NCI-H774 (cell line): ENCODE measurements at places on chromosomes 2 and 18.

GRCh38 chr2:37366773-37367172, 22.3 kb downstream of the QPCT start:
- no peak for DNase-seq

- DNase-seq = no peak
Measured at GRCh38 chr18:23856466-23857163, 157.9 kb upstream of the TTC39C start.

DNA sequence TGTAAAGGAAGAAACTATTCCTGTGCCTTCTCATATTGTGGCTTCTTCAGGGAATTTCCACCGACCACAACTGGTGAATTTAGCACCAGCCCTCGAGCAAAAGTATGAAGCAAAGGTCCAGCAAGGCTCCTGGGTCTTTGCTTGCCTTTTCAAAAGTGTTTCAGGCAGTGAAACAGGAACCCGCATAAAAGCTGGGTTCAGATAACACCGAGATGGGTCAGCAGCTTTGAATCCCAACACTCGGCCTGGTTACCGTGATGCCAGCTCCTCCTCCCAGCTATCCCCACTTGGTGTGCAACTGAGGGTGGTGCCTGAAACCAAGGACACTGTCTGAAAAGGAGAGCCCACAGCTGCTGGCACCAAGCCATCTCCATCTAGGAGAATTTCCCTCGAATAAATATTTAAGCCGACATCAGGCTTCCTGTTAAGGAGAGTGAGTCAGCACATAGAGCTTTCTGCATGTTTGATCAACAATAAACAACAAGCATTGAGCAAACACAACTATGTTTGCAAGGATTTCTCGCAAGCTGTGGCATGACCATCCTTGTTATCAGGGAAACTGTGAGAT, 69.5 kb downstream of the ANTXR1 start:
- DNase-seq = peak; percentile 4

GRCh38 chr2:28403370-28403956, 10.8 kb downstream of the FOSL2 start:
- no peak for DNase-seq

GRCh38 chr18:417495-417894, 83.0 kb downstream of the COLEC12 start:
- DNase-seq = no peak

GRCh38 chr18:76491776-76492668, 3.0 kb downstream of the ZNF516 start:
- DNase-seq = peak; percentile 13

DNA sequence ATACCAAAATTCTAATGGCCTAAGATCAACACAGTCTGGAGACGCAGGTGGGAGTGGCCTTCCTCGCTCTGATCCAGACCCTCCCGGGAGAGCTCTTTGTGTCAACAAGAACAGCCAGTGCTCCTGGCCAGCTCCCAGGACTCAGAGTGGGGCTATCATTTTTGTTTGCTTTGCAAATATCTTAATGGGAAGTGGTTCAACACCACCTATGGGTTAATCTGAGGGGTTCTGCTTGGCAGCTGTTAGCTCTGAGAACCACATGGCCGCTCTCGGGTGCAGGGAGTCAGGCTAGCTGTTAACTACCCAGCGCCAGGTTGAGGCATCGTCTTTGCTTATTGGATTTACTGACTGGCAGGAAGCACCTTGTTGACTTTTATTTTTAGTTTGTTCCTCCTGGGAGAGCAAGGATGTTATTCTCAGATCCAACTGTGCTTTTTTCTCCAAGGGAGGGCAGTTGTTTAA, 184.8 kb upstream of the SP5 start:
- peak; percentile 86 for DNase-seq

GRCh38 chr2:11768946-11769345, 22.5 kb downstream of the LPIN1 start:
- DNase-seq = no peak

DNA sequence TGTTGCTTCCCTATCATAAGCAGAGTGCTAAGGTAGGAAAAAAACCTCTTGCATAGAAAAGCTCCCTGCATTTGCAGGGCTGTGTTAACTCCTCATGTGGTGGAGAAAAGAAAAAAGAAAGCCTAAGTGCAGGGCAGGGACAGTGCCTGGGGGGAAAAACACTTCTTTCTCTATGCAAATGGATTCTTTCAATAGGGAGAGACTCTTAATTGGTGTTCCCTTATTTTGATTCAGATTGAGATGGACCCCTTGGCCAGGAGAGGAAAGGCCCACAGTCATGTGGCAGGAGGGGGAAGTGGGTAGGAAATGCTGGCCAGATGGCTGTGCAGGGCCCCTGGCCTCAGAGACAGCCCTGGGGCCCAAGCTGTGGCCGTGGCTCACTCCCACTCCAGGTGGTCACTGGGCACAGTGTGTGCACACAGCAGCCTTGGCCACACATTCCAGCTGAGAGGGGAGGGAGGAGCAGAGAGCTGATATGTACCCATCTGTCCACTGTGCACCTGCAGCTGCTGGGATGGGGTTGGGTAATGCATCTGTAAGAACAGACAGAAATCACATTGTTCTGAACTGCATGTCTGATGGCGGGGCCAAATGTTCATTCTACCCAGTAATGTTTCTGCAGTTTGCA, 410.4 kb downstream of the DSC3 start:
- no peak for DNase-seq

GRCh38 chr2:236157815-236158498, 10.2 kb downstream of the GBX2 start:
- DNase-seq = no peak

DNA sequence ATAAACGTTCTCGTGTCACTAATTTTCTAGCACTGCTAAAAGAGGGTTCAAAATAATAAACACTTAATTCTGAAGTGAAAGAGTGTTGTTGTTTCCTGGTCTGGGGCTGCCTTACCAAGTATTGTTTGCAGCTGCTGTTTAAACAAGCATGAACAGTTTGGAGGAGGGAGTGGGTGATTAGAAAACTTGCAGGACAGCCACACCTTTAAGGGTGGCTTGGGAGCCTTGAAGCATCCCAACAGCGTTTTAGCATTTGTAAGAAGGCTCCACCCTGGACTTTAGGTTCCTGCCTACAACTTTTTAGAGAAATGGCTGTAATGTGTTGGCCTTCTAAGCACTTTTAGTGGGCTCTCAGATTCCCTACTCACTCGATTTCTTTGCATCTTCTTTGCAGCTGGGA, 371.6 kb downstream of the TGIF1 start:
- DNase-seq = no peak

GRCh38 chr2:16429431-16430145, 236.0 kb downstream of the CYRIA start:
- DNase-seq = no peak

DNA sequence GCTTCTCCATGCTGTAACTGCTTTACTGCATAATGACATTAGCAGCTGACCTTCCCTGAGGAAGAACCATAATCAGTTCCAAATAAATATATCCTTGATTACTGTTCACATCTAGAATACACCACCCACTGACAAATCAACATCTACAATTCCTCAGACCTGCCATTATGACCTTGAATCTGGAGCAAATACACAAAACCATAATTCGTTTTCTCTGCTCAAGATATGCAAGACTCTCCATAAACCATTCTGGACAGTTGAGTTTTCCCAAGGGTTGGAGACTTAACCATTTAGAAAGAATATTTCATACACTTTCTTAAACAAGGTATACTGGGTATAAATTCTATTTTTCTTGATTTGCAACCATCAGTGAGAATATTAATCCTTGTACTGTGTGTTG, 11.8 kb downstream of the C2orf76 start:
- no peak for DNase-seq

- no peak for DNase-seq
Measured at GRCh38 chr2:174957050-174957449, 48.1 kb downstream of the CHN1 start.

- DNase-seq = no peak
Measured at GRCh38 chr2:215811409-215812345, 201.7 kb downstream of the MREG start.

DNA sequence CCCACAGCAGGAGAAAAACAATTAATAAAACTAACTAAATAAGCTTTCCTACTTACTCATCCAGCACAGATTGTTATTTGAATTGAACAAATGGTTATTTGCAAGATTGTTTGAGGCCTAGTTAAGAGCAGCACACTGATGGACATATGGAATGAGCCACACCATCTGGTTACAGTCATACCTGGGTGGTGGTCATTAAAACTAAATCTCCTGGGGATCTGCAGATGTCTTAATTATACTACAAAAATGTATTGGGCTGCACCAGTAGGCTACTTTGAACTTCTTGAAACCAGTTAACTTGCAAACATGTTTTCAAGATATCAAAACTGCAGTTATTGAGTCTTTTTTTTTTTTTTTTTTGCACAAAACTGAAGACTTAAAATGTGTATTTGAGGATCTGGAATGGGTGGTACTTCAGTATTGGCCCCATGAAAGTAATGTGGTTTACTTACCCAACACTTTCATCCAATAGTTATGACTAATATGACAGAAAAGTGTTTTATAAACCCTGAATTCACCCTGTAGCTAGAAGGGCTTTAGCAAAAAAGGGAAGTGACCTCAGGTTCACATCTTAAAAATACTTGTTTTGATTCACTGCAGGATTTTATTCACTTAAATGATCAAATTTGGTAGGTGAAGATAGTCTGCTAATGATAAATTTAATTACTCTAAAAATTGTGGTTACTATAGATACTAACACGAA, 10.8 kb downstream of the AGFG1 start:
- DNase-seq = no peak

- DNase-seq = peak; percentile 51
Measured at GRCh38 chr2:231714639-231715498, 6.5 kb downstream of the PTMA start.

DNA sequence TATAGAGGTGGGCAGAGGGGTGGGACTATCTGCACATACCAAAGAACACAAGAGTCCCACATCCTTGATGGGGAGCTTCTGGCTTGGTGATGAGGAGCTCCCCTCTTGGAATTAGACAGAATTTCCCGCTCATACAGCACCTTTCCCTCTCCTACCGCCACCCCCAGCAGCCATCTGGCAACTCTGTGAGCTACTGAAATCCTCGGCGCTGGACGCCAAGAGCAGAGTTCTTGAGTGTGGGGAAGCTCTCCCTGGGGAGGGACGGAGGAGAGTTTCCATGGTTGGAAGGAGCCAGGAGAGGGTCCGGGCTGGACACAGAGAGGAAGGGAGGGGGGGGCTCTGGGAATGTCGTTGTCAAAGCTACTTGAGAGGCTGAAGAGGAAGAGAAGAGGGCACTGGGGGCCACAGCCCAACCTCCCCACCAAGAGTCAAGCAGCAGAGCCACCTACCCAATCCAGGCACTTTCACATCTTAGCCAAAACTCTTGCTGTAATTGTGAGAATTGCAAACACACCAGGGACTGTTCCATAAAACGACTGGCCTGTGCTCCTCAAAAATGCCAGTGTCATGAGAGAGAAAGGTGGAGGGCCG, 89.4 kb upstream of the MCFD2 start:
- no peak for DNase-seq

GRCh38 chr2:36255863-36256262, 99.7 kb upstream of the CRIM1 start:
- no peak for DNase-seq

DNA sequence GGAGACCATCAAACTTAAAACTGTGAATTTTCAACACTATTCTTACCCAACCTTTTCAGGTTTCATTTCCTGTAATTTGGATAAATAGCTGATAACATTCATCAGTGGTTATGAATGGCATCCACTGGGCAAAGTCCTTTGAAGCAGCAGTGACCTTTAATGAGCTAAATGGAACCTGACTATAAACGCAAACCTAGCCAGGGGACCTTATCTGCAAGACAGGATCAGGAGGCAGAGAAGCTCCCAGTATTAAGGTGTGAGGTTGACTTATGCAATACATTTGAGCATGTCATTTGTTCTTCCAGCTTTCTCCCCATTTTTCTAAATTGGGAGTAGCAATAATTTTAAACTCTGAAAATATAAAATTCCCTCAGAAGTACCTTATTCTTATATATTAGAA, 38.4 kb downstream of the CREG2 start:
- no peak for DNase-seq

GRCh38 chr2:32051836-32052439, 11.4 kb upstream of the SPAST start:
- no peak for DNase-seq

DNA sequence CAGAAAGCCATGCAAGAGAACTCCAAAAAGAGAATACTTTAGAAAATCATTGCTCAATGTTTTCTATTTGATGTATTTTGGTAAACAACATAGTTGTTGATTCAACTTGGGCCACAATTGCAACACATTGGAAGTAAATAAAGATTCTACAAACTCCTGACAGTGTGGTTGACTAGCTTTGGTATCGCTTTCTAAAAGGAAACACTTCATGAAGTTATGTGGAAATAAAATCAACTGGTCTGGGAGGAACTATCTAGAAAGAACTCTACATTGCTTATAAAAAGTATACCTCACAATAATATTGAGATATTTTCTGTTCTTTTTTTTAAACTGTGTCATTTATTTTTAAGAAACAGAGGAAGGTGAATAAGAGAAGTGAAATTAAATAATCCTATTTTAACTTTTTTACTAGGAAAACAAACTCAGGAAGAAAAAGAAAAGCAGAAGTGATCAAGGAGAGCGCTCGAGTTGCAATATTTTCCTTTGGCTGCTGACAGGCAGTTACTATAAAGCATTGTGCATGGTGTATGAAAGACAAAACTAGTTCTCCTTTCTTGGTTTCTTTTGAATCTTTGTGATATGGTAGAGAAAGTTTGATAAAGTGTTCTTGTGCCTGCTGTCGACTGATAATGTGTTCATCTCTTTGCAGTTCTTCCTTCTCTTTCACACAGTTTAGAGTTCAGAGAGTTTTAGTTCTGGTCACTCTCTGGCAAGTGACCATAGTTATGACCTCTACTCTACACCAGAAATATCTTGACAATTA, 3.0 kb downstream of the DHRS9 start:
- no peak for DNase-seq

- no peak for DNase-seq
Measured at GRCh38 chr2:132420816-132421805, 4.5 kb downstream of the GPR39 start.

GRCh38 chr2:19099181-19099580, 259.2 kb downstream of the OSR1 start:
- no peak for DNase-seq

DNA sequence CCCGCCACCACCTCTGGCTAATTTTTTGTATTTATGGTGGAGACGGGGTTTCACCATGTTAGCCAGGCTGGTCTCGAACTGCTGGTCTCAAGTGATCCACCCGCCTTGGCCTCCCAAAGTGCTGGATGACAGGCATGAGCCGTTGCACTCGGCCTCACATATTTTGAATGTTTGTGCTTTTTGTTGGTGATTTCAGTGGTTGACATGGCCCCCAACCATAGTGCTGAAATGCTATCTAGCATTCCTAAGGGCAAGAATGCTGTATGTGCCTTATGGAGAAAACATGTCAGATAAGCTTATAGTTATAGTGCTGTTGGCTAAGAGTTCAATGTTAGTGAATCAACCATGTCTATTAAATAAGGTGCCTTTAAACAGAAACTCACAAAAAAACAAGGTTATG, 8.9 kb downstream of the ZAP70 start:
- no peak for DNase-seq

DNA sequence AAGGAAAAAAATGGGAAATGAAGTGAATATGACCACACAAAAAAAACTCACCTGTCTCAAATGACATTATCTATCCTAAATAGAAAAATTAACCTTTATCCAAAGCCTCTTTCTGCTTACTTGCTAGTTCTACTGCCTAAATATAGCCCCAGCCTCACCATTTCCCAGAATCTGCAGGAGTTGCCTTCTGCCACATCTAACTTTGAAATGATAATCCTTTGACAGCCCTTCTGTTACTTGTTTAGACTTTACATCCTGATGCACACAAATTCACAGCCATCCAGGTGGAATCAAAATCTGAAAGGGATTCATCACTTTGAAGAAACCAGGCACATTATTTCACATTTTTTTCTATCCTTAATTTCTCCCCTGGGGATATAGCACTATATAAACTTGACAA, 1356.2 kb upstream of the NXPH2 start:
- DNase-seq = no peak
